Suppressor macrophage treated with lipopolysaccharide for 4 hours (primary cell): ENCODE measurements at places on chromosomes 11 and 22.

DNA sequence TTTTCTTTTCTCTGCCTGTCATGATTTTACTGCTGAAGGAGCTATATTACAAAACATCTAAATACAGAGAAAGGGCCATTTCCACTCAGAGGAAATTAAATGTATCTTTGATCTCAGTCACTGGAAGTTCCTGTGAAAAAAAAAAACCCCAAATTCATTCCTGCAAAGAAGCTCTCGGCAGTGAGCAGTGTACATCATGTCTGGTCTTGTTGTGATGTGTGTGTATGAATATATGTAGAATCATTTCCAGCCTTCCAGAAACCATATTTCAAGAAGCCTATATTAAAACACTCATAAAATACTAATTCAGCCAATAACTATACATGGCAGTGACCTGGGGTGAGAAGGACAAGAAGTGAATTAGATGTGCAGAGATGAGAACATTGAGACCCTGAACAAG, 393.2 kb upstream of the TENM4 start:
- no peak for DNase-seq

DNA sequence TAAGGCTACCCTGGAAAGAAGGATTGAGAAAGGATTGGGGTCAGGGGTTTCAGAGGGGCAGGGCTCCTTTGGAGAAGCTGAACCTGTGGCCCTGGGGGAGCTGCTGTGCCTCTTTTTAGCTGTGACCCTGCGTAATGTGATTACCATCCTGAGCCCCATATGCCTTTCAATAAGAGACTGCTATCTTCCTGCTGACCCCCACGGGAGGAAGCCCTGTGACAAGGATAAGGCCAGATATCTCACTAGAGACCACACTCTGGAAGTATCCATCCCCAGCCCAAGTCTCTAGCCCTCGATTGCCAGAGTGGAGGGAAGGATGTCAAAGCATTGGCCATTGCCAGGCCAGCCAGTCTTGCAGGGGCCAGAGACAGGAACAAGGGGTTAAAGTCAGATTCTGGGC, 4.8 kb upstream of the SLC39A13 start:
- DNase-seq: no peak

DNA sequence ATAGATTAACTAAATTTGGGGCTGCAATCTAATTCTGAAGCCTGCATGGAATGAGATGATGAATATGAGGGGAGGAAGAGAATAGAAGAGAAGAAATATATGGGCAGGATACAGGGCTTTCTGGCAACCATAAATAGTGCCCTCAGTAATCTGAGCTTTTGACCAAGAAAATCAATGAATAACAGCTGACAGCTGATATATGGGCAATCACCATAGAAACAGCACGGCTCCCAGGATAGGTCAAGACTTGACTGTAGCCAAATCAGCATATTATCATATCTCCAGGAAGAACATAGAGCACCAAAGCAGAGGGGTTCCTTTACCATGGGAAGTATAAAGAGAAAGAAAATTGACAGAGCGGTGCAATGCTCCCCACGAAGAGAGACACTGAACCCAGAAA, 643.8 kb upstream of the TENM4 start:
- DNase-seq: no peak

DNA sequence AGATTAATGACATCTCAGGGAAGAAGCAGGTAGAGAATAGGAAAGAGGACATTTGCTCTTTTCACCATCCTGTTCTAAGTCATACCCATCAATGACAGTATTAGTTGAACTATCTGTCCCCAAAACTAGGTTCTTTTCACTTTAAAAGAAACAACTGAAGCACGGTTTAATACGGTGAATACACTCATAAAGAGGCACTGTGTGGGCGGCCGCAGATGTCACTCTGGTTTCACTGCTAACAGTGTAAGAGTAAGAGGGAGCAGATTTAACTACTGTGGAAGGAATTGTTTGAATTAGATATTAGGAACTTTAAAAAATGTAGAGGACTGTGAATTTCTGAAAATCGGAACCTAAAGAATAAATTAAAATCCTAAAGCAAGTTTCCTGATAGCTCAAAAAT, 49.5 kb downstream of the VSIG10L2 start:
- no peak for DNase-seq

DNA sequence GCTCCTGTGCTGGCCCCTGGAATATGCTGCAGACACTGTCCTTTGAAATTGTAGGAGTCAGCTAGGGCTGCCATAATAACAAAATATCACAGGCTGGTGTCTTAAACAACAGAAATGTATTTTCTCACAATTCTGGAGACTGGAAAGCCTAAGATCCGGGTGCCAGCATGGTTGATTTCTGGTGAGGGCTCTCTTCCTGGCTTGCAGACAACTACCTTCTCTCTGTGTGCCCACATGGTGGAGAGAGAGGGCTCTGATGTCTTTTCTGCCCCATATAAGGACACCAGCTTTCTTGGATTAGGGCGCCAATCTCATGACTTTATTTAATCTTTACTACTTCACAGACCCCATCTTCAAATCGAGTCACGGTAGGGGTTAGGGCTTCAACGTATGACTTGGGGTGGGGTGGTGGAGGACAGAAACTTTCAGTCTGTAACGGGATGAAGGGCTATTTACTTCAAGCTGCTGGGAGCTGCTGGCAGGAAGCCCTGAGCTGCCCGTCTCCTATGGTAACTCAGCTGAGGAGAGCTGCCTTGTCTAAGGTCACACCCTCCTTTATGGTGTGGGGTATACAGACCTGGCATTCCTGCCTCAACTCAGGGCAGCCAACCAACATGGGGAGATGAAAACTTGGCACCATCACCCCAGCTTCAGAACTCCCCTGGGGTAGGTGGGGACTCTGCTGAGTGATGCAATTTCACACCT, 142.9 kb upstream of the ZBED5 start:
- no peak for DNase-seq

DNA sequence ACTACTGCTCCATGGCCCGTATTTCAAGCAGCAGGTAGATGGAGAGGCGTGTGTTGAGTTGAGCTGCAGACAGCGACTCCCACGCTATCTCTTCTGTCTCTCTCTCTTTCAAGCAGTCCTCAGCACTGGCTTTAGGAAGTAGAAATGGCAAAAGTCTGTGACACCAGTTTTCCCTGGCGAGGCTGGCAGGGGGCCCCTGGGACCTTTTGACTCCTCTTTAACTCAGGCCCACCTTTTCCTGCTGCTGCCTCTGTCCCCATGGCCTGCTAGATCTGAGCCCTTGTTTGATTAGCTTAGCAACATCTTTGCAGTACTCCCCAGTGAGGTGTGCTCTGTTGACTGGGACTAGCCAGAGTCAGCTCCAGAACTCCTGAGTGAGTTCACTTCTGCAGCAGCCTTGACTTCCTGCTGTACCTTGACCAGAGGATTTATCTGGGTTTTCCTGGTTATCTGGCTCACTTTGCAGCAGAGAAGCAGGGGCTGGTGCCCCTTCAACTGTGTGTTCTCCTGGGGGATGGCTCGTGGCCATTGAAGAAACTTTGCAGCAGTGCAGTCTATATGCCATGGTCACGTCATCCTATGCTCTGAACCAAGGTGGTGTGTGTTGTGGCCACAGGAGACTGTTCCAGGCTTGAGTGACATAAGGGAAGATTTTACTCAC, 183.9 kb downstream of the DBX1 start:
- DNase-seq: no peak

- DNase-seq: no peak
These were observed 14.2 kb downstream of the PEX26 start for GRCh38 chr22:18091916-18092526.

- peak; percentile 26 for DNase-seq
These were observed 22.3 kb downstream of the KCNQ1 start for GRCh38 chr11:2466869-2467694.

DNA sequence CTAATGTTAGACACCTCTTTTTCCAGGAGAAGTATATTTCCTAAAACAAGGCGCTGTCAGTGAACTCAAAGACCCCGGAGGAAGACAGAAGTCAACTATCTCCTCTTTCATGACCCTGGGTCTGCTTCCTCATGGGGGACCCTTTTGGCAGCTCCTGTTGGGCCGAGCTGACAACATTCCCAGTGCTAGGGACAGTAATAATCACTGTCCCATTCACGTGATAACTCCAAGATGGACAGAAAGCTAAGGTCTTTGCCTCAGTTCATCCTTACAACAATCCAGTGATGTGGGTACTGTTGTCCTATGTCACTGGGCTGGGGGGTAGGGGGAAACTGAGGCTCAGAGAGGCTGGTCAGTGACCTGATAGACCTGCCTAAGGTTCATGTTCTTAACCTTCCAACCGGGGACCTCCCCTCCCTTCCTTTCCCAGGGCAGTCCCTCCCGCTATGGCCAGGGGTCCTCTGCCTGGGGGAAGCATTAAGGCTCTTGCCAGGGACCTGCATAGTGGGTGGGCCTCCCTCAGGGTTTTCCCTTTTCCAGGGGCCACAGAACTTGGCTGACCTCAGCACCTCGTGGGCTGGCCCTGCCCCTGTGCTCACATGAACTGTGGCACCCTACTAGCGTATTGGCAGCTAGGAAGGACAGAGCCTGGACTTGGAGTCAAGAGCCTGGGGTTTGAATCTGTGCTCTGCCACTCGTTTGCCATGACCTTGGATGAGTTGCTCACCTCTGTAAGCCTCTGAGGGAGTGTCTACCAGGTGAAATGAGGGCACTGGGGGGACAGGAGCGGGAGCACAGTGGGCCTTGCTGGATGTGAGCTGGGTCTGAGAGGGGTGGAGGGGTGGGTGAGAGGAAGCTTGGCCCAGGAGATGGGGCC, 53.6 kb downstream of the LRRC32 start:
- no peak for DNase-seq

- peak; percentile 22 for DNase-seq
These were observed 14.3 kb upstream of the ANKK1 start for GRCh38 chr11:113373306-113373705.

DNA sequence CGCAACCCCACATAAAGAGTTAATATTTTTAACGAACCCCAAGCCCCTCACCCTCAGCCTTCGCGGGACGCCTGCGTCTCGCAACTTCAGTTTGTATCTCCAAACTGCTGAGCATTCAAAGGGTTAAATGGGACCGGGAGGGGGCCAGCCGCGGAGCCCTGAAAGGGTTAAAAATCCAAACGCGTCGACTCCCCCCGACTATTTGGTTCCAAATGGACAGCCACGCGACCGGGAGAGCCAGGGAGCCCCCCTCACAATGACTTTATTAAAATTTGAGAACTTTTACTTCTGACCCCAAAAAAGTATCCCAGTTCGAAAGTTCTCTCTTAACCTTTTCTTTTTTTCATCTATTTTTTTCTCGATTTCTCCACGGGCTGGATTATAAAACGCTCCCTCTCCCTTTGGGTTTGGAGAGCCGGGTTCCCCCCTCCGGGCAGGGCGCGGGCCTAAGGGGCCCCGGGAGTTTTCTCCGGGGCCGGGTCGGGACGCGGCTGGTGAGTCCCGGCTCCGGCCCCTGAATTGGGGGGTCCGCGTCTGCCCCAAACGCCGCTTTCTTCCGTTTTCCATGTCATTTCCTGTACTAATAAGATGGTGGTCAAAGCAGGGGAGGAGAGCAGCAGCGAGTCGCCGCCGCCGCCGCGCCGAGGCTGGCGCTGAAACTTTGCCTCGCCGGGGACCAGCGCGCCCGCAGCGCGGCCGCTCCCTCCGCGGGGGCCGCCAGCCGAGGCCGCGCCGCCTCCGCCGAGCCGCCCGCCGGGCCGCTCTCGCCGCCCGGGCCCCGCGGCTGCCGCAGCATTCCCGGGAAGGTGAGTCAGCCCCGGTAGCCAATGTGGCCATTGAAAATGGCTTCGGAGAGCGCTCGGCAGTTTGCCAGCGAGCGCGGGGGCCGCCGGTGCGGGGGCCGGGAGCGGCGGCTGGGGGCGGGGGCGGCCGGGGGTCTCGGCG, at the start of gene PRDM11:
TSS of gene PRDM11 (plus strand) at position 568 of the 945 bp plus-strand sequence. CDS start 35,128 bp downstream, outside the sequence.
- peak; percentile 61 for DNase-seq

GRCh38 chr11:87724358-87724757, 450.9 kb downstream of the RAB38 start:
- DNase-seq: no peak

GRCh38 chr11:119878990-119879389, 150.0 kb upstream of the NECTIN1 start:
- no peak for DNase-seq

DNA sequence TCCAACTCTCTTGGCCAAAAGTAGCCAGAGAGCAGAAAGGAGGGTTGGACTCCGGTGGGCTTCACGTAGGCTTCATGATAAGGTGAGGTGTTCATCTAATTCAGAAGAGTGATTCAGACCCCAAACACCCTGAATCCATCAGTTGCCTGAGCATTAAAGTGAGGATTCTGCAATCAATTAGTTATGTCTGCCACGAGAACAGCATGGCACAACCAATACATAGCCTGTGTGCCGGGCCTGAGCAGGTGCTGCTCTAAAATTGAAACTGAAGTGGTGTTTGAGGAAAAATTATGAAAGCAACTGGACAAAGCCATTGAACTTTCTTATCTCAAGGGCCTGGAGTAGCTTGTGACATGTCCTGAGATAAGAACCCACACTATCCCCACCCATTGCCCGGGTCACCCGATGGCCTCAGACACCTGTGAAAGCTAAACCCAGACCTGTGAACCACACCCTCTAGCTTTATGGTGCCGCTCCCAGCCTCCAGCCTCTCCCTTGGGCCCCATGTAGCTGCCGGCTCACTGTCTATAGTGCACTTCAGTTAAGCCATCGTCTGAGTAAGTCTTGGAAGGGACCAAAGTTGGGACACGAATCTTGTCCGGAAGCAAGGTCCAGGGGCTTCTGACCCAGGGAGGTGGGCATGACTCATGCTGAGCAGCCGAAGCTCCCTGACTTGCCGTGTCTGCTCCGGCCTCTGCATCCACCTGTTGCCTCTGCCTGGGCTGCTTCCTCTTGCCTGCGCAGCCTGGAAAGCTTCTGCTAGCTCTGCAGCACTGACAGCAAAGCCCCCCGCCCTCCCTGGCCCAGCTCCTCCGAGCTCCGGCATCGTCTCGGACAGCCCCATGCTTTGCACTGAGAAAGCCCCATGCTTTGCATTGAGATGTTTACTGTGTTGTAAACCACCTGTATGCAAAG, 5.7 kb upstream of the MYEOV start:
- no peak for DNase-seq

- no peak for DNase-seq
These were observed 639.7 kb downstream of the TBC1D22A start for GRCh38 chr22:47401976-47402770.

- no peak for DNase-seq
These were observed 61.6 kb downstream of the MPPED1 start for GRCh38 chr22:43473441-43473840.

- no peak for DNase-seq
These were observed 114.2 kb downstream of the CCDC34 start for GRCh38 chr11:27248576-27249509.

DNA sequence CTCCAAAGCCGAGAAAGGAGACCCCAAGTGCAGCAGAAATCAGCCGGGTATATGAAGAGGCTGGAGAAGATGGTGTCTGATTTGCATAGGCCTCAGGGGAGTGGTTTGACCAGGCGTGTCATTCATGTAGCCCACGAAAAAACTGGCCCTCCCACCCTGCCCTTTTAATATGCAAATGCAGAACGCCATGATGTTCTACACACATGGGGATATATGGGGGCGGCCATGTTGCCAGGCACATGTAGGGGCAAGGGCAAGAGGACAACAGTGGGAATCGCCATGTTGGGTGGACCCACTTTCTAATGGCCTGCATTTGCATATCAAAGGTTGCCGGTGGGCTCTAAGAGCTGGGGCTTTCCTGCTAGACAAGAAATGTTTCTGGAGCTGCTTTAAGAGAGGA, 86.4 kb downstream of the ISX start:
- DNase-seq: no peak
